ENCODE measurements at places on chromosomes 4 and X.

DNA sequence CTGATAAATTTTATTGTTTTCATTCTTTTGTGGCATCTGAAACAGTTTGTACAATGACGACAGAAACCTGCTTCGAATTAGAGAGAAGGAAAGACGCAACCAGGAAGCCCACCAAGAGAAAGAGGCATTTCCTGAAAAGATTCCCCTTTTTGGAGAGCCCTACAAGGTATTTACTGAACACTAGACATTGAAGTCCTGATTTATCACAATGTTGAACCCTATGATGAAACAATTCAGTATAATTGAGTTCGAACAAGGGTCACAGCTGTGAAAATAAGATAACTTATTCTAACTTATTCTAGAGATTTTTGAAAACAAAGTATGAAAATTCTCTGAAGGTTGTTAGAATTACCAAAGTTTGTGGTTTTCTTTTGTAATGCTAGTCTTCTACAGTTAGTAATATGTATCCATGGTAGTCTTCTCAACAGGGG, 111.3 kb downstream of the AFF1 start:
- no peak for DNase-seq

DNA sequence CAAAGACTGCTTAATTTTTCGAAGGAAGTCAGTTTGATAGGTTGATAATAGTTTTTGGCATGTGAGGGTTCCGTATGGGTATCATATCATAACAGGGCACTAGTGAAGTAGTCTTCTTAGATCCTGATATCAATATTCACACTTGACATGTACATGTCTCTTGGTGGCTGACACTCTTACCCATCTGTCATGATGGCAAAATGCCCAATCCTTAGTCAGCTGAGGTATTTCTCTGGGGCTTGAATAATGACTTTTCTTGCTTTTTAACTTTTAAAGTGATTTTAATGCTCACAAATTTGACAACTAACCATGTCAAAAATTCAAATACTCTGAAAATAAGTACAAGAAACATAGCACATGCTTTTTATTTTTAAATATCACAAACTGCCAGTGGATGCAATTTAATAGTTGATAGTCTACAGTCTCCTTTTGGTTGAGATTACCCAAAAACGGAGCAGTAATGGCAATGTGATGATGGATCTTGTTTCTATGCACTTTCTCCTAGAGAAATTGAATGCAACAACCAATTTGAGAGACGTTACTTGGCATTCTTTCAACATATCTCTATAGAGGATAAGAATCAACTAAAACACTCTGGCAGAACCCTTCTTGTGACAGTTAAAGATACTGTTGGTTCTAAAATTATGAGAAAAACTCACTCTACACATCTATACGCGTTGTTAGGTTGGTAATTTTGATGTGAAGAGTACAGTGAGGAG, 552.9 kb upstream of the PABPC4L start:
- DNase-seq, result no peak

DNA sequence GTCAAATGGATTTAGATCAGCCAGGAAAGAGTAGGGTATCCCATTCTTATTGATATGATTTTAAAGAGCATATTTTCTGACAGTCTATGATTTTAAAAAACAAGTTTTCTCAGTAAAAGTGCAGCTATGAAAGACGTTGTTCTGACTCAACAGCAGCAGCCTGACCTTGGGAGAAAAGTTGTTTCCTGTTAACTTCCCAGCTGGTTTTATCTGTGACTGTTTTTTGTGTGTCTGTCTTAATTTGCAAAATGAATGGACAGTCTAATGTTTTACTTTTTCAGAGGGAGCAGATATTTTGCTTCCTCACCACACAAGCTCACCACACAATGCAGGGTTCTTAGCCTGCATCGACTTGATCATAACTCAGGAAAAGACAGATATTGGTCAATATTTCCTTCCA, 764 bp upstream of the MTHFD2L start:
- DNase-seq, result no peak

- DNase-seq, result peak; percentile 46
Measured at GRCh38 chrX:103919270-103919637, 43.2 kb upstream of the TMSB15B start.

- no peak for DNase-seq
Measured at GRCh38 chrX:40694802-40695201, 40.5 kb downstream of the MED14 start.

DNA sequence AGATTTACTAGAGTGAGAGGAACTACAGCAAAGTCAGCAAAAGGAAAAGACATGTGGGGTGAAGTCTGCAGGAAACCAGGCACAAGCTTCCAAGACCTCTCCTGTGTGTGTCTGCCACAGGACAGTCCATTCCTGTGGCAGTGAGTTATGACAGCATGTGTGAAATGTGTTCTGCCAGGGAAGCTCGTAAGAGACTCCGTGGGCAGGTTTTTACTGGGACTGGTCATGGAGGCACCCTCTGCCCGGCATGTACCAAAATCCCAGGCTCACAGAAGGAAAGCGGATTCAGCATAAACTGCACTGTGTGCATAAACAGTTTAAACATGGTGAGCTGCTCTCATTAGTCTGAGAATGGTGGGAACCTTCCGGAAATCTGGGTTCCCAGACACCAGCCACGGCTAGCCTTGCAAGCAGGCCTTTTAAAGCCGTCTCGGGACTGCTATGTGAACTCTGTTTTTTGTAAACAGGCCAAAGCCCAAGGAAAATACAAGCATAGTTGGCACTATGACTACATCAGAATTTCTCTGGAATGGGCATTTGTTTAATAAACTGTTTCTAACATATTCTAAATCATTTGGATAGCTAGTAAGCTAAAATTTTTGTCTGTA, 288.5 kb downstream of the TENM3 start:
- DNase-seq, result no peak

DNA sequence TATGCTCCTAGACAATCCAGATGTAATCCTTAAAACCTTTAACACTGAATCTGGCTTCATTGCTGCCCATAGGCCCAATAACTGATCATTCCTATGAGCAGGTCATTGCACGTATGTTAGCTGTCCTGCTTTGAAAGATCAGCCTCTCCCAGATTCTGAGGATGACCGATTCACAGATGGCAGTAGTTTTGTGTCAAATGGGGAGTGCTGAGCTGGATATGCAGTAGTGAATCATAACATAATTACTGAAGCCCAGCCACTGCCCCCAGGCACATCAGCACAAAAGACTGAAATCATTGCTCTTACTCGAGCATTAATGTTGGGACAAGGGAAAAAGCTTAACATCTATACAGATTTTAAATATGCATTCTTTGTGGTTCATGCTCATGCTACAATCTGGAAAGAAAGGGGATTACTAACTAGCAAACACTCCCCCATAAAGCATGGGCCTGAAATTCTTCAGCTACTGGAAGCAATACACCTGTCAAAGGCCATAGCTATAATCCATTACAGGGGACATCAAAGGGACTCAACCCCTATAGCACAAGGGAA, 16.4 kb upstream of the ZNF280C start:
- DNase-seq, result no peak

DNA sequence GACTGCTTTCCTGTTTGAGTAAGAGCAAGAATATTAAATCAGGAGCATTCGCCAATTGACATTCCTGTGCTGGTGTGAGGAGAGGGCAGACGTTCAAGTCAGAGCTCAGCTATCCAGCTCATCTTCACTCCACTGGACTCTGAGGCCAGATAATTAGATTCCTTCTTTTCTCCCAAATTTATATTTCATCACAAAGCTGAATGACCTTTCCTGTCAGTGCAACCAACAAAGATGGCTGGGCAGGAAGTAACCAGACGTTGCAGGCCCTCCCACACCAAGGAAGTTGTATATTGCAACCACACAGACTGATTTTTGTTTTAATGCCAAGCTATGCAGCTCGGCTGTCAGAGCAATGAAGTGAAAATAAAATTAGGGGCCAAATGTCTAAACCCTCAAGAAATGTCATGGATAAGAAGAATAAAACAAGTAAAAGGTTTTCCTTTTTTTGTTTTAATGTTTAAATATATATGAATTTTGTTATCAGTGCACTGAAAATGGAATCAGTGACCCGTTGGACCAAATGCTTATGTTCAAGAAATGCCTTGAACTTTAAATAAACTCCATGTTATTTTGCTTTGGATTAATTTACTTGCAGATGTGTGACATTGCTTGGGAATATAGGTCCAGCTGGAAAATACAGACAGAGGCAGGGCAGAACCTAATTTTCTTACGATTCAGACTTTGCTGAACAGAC, 578.9 kb upstream of the FAT1 start:
- DNase-seq, result no peak

- DNase-seq, result no peak
Measured at GRCh38 chr4:8504279-8505007, 63.9 kb downstream of the TRMT44 start.

- DNase-seq, result peak; percentile 60
Measured at GRCh38 chrX:106897259-106897658, 5.9 kb downstream of the RIPPLY1 start.

- DNase-seq, result no peak
Measured at GRCh38 chr4:51998837-51999236, 21.3 kb downstream of the LRRC66 start.

DNA sequence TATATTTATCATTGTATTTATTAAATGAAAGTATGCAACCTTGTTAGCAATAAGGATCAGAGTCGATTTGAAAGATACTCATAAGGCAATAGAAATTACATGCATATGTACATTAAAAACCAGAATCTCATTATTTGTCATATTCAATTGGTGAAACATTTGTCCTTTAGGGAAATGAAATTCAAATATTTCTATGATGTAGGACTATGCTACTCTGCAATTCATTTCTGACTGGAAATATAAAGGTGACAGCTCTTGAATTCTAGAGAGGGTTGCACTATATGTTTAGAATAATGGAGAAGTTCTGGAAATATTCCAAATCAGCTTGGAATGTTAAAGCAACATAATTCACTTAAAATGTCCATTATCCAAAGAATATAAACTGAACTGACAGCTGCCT, 1519.8 kb downstream of the ARAP2 start:
- DNase-seq, result no peak

- no peak for DNase-seq
Measured at GRCh38 chrX:109783701-109784079, 50.6 kb upstream of the ACSL4 start.

DNA sequence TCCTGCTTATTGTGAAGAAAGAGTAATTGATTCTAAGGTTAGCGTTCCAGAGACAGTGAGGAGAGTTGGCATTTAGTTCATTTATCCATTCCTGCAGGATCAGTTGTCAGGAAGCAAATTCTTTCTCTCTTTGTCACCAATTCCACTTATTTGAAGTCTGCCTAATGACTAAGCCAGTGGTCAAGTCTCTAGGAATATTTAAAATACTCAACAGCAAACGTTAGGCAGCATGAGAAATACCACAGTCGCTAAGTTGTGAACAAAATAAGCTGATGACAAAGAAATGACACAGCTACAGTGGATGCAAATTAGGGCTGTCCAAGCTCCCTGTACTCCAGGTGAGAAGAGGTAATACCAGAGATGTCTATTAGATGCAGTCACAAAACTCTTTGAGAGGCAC, 6.6 kb upstream of the MAGEB17 start:
- no peak for DNase-seq

DNA sequence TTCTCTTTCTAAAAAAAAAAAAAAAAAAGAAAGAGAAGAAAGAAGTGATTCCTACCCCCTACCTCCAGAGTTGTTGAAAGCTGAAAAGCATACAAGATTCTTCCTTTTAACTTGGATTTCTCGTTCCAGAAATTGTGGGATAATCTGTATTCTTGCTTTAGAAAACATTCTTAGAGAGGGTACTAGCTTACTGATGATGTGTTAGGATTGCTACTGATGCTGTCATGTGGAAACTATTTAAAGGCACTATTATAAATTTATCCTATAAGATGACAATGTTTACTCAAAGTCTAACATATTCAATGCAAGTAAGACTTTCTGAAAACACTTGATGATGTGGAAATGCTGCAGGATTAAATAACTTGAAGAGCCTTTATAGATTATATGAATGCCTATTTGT, 204.0 kb upstream of the PUDP start:
- no peak for DNase-seq

GRCh38 chrX:71992711-71993110, 82.1 kb downstream of the NHSL2 start:
- DNase-seq, result no peak

- no peak for DNase-seq
Measured at GRCh38 chr4:4749137-4749536, 110.3 kb upstream of the MSX1 start.

DNA sequence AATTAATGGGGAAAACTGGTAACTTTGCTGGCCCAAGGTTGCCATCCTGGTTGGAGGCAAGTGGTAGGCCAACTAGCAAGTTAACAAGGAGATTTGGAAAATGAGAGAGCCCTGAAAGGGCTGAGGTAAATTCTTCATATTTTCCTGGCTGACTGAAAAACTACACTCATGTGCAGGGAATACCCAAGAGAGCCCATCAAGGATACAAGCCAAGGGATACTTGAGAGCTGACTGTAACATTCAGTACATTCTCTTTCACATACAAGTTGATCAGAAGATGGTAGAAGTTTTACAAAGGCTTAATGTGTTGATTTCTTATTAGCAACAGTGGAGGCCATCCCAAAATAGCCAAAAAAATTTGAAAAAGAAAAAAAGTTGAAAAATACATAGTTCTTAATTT, 33.3 kb downstream of the IL2 start:
- no peak for DNase-seq

DNA sequence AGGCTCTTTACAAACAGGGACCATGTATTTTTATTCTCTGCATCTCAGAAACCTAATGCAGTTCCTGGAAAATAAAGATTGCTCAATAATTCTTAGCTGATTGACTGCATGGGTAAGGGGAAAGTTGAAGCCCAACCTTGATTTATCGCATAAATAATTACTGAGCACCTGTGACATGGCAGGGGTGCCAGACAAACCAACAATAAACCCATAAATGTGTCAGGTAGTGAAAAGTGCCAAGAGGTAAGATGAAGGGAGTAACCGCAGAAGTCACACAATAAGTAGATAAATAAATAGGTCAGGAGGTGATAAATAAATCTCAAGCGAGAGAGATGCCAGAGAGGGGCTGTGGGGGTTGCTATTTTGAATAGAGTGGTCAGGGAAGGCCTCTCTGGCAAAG, 20.1 kb upstream of the AP1S2 start:
- no peak for DNase-seq

DNA sequence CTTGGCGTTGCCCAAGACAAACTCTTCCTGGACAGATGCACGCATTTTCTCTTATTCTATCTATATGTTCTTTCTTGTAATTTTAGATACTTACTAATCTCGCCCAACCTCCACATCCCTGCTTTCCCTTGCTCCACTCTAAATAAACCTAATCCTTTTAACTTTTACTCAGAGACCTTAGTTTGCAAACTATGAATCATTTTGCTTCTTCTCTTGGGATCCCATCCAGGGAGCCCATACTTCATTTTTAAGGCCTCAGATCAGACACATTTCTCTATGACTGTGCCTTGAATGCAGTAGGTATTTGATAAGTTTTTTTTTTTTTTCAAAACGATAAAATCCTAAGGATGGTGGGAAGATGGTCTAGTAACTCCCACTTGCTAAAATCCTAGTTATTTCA, 353.8 kb upstream of the HAND2 start:
- no peak for DNase-seq

GRCh38 chrX:40729598-40730584, 5.5 kb downstream of the MED14 start:
- DNase-seq, result no peak

DNA sequence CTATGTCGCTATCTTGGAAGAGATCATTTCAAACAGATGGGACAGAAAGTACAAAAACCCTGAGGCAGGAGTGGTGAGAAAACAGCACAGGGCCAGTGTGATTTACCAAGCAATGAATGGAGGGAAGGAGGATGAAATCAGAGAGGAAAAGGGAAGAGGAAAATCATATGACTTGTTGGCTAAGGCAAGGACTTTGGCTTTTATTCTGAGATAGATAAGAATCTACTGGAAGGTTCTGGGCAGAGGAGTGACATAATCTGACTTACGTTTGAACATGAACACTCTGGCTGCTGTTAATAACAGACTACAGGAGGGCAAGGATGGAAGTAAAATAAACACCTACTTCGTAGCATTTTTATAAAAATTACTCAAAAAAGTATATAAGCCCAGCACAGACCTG, 207.8 kb upstream of the SLC7A11 start:
- no peak for DNase-seq

All from NCI-H460 (cell line).